NCI-H69 (cell line): ENCODE measurements at places on chromosomes 6 and 20.

DNA sequence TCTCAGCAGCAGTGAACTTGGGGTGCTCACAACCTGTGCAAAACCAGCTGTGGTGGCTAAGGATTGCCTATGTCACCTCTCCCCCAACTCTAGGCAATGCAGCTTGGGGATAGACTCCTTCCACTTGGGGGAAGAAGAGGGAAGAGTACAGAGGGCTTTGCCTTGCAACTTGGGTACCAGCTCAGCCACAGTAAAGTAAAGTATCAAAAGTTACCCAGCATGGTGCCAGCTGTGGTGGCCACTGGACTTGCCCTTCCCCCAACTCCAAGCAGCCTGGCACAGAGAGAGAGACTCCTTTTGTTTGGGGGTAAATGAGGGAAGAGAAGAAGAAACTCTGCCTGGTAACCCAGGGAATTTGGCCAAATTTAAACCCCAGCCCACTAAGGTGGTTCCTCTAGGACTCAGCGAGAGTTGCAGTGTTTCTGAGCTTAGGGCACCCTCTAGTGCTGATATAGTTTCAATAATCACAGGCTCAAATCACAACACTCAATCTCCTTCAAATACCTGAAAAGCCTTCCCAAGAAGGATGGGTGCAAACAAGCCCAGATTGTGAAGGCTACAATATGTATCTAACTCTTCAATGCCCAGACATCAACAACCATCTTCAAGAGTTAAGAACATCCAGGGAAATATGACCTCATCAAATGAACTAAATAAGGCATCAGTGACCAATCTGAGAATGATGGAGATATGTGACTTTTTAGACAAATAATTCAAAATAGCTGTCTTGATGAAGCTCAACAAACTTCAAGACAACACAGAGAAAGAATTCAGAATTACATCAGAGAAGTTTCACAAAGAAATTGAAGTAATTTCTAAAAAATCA, 7.6 kb upstream of the DEFB129 start:
- peak; percentile 31 for DNase-seq

DNA sequence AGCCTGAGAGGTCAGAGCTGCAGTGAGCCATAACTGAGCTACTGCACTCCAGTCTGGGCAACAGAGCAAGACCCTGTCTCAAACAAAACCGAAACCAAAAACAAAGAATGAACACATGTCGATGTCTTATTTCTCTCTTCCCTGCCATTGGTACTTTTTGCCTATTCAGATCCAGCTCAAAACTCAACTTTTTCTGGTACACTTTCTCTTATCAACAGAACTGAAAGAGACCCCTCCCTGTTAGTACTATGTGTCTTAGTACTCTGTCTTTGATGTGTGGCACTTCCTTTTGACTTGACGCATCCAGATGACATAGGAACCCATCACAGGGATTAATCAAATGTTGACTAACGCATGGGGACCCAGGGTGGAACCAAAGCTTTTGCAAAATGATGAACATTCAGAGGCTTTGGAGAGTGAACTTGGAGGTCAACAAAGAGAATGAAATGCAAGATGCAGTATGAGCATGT, 44.8 kb downstream of the AKAP12 start:
- no peak for DNase-seq

- no peak for DNase-seq
Observed at GRCh38 chr20:60302875-60303274, 344.7 kb downstream of the CDH26 start.

DNA sequence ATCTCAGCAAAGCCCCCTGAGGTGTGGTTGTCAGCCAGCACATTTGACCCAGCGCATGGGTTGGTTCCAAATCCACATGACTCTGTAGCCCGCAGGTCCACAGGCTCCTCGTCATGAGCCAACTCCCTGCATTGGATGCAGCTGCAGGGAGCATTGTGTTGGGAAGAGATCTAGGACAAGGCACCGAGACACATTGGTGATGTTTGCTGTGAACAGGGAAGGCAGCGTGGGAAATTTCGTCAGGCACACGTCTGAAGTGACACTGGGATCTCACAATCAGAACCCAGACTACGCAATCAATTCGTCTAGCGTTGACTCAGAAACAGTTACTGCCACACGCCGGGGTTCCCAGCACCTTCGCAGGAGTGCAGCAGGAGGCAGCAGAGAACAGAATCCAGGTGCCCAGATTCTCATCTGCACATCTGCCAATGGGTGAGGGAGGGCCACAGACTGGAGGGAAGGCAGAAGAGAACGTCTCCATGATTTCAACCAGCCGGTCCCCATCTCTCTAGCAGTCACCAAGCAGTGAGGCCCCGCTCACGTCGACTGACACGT, 177.0 kb downstream of the TTLL2 start:
- peak; percentile 14 for DNase-seq
